ENCODE measurements at places on chromosomes 11 and 22. TPM values are rescaled to one million over a fixed set of nuclear protein-coding genes. Genes with fewer than 3 reads are reported as not detected.

Gene RASSF10
- 24.0 TPM for polyA plus RNA-seq

Gene OMP
- polyA plus RNA-seq: not detected

DNA sequence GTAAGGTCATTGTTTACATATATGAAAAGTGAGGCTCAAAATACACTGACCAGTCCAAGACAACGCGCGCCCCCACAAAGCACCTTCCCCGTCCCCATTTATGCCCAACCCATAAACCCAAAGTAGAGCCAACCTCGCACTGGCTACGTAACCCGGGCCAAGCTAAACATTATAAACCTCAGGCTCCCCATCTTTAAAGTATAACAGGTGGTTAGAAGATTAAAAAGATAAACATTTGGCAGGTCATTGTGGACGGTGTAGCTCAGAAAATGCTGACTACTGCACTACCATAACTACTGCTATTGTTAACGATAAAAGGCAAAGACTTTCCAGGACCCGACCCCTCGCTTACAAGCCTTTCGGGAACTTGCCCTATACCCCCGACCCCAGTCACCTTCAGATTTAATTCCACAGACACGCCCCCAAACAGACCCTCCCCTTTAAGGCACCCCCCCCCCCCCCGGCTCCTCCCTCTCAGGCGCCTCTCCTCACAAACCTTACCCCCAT lies 470 bp downstream of the NUMA1 start:
- no peak for DNase-seq

Gene ZMAT5
- polyA plus RNA-seq: 19.2 TPM

Gene DGCR2
- polyA plus RNA-seq: 71.5 TPM

Gene CDC42BPG
- 5.4 TPM for polyA plus RNA-seq

- no peak for DNase-seq
Measured at GRCh38 chr11:64745189-64745520, 1.2 kb upstream of the RASGRP2 start.

All from left kidney (tissue), 8 donors.